ENCODE measurements at places on chromosomes 16 and 17. TPM values are rescaled to one million over a fixed set of nuclear protein-coding genes. Genes with fewer than 3 reads are reported as not detected.

DNA sequence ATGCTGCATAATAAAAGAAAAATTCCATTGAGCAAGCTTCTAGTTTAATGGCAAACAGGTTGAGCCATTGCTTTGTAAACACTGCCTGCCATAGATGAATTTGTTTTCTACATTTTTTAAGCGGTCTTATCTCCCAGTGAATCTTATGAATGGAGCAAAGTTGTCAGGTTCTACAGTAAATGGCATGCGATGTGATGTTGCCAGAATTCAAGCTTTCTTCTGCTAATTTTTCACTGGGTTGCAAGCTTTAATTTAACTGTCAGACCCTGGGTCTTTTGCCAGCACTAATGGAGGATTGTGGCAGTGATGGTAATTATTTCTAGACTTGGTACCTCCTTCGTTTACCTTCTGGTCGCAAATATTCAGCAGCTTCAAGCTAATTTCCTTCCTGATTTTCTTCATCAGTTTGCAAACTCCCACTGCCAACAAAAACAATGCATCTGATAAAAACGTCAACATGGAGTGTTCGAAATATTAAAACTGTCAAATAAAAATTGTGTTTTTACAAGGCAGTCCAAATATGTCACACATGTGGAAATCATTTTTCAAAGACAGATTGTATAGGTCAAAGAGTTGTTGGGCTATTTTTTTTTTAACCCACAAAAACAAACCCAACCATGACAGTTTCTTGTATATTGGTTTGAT lies 274.2 kb upstream of the ERCC4 start:
- no peak for DNase-seq

- DNase-seq, result peak; percentile 85
These were observed 11.0 kb downstream of the HEXIM2 start for GRCh38 chr17:45172541-45173286.

GRCh38 chr16:1777375-1778199 lies 4.7 kb upstream of the MRPS34 start:
- DNase-seq, result no peak

MFAP4 gene
- 137 TPM for total RNA-seq

- no peak for DNase-seq
These were observed 17.1 kb downstream of the MYO1C start for GRCh38 chr17:1475321-1475854.

DNA sequence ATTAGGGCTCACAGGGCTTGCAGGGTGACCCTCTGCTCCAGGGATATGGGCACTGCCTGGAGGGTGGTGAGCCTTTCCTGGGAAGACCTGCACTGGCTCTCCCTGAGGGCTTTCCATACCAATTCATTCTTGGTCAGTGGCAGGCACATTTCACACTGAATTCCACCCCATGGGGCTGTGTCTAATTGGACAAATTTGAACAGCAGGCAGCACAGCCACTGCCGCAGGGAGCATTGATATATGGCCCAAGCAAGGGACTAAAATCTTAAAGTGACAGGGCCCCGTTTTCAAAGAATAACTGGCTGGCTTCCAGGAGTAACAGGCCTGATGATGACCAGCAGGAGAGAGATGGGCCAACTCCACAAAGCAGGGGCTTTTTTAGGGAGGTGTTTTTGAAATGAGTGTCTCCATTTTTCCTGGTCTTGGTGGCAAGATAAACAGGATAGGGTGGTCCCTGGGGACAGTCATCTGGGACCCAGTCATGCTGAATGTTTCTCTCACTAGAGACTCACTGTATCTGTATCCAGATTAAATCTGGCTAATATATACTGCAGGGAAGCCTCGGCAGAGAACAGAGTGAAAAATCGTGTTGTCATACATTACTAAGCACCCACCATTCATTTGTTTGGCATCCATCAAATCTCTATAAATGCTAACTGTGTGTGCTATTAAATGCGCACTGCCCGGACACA lies 74.1 kb upstream of the TBX2 start:
- peak; percentile 63 for DNase-seq

- DNase-seq, result no peak
These were observed at the start of gene CD79B for GRCh38 chr17:63931981-63932561. Gene CD79B (minus strand): TSS chr17:63932331. CDS start chr17:63932261, 70 bp downstream.

DNA sequence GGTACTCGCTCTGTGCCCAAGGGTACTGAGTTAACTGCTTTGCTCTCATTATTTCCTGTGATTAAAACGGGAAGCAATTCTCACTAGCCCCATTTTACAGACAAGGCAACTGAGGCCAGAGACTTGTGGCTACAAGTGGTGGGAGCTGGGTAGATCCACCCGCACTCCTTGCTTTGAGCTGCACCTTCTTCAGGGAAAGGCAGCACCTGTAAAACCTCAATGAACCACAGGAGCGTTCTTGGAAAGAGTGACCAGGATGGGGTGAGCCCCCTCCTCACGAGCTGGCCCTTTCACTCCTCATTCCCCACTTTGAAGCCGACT lies 80.0 kb downstream of the TIMM22 start:
- DNase-seq, result no peak

GRCh38 chr17:69607162-69607834 lies 192.8 kb downstream of the MAP2K6 start:
- DNase-seq, result peak; percentile 78
